Effector memory CD4-positive, alpha-beta T cell (primary cell): ENCODE measurements at places on chromosomes 13 and 19.

DNA sequence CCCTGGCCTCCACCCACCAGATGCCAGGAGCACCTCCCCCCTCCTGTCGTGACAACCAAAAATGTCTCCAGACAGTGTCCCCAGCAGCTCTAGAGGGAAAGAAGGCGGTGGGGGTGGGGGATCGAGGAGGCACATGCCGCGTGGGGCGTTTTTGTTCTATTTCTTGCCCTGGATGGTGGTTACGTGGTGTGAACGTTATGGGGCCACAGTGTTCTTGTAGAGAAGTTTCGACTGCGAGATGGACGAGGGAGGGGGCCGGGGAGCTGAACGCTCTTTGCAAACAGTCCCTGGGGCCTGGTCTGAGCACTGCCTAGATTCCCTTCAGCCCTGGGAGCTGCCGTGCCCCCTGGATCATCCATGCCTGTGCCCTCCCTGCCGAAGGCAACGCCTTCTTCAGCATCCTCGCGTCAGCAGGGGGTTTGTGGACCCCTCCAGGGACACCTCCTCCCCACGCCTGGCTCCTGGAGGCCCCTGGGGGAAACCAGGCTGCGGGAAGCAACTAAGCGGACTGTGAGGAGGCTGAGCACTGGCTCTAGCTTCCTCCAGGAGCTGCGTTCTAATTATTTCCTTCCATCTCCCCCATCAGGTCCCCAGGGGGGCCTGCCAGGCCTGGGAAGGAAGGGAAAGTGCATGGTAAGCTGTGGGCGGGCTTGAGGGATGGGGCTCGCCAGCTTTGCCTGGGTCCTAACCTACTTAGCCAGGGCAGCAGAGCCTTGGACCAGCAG lies 131.5 kb downstream of the IER2 start:
- no peak for DNase-seq
- H3K27me3 ChIP-seq, result no peaks in the 10 kb centered on the region
- no peak overlapping the region for H3K27ac ChIP-seq

- DNase-seq, result no peak
- H3K27me3 ChIP-seq, result no peaks in the 10 kb centered on the region
- H3K4me3 ChIP-seq, result no peak overlapping the region
- no peak overlapping the region for H3K27ac ChIP-seq
Observed at GRCh38 chr13:71902676-71903075, 35.7 kb upstream of the DACH1 start.

- no peaks in the 10 kb centered on the region for H3K4me1 ChIP-seq
- H3K36me3 ChIP-seq, result no peaks in the 10 kb centered on the region
- no peak overlapping the region for H3K27ac ChIP-seq
Observed at GRCh38 chr19:15187026-15188007, 13.5 kb downstream of the NOTCH3 start.

DNA sequence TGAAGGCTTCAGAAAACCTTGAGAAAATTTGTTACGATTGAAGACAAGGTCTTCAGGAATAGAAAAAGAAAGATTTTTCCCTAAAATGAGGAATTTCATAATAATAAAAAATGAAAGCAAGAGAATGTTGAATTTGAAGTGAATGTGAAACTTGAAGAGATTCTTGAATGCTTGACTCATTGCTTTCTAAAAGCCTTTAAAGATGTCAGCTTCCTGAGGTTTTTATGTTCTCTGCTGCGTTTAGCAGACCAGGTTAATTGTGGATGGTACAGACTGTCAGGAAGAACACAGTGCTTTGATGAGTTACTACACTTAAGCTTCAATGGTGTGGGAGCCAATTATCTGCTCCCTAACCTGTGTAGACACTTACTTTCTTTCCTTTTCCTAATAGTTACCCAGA lies 96.3 kb upstream of the FNDC3A start:
- H3K36me3 ChIP-seq, result no peaks in the 10 kb centered on the region
- H3K27ac ChIP-seq, result no peak overlapping the region
- DNase-seq, result no peak
- H3K4me1 ChIP-seq, result no peaks in the 10 kb centered on the region

- no peaks in the 10 kb centered on the region for H3K27me3 ChIP-seq
- H3K4me3 ChIP-seq, result no peak within 1 kb of the TSS
- peaks cover 21% of the 10 kb centered on the region for H3K36me3 ChIP-seq
Observed at GRCh38 chr13:50015258-50015657, at the start of gene KCNRG. Gene KCNRG (plus strand): TSS chr13:50015444. CDS start chr13:50015494, 50 bp downstream.

- no peak for DNase-seq
- no peaks in the 10 kb centered on the region for H3K27me3 ChIP-seq
- H3K36me3 ChIP-seq, result peaks cover 41% of the 10 kb centered on the region
- H3K4me3 ChIP-seq, result no peak overlapping the region
- H3K27ac ChIP-seq, result no peak overlapping the region
- H3K4me1 ChIP-seq, result peaks cover 38% of the 10 kb centered on the region
Observed at GRCh38 chr19:48967346-48968178, 2.5 kb downstream of the FTL start.

DNA sequence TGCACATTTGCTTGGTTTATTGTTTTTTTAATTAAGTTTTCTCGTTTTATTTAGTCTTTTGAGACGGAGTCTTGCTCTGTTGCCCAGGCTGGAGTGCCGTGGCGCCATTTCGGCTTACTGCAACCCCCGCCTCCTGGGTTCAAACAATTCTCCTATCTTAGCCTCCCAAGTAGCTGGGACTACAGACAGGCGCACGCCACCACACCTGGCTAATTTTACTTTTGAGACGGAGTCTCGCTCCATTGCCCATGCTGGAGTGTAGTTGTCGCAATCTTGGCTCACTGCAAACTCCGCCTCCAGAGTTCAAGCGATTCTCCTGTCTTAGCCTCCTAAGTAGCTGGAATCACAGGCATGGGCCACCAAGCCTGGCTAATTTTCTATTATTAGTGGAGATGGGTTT lies 1.3 kb downstream of the RPS9 start:
- peaks cover 32% of the 10 kb centered on the region for H3K4me1 ChIP-seq
- peak overlapping the region; percentile 94 for H3K27ac ChIP-seq
- peak overlapping the region; percentile 84 for H3K4me3 ChIP-seq
- DNase-seq, result no peak
- H3K27me3 ChIP-seq, result no peaks in the 10 kb centered on the region

DNA sequence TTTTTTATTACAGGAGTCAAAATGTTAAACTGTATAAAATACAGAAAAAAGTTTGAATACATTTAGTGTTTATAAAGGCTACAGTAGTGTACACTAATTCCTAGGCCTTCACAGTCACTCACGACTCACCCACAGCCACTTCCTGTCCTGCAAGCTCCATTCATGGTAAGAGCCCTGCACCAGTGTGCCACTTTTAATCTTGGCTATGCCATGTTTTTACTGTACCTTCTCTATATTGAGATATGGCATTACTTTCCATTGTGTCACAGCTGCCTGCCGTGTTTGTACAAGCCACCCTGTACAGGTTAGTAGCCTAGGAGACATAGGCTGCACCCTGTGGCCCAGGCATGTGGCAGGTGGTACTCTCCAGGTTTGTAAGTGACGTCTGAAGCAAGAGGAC lies 32.1 kb downstream of the C1QTNF9 start:
- no peak for DNase-seq
- no peaks in the 10 kb centered on the region for H3K4me1 ChIP-seq
- peaks cover 6% of the 10 kb centered on the region for H3K27me3 ChIP-seq
- no peak overlapping the region for H3K27ac ChIP-seq

DNA sequence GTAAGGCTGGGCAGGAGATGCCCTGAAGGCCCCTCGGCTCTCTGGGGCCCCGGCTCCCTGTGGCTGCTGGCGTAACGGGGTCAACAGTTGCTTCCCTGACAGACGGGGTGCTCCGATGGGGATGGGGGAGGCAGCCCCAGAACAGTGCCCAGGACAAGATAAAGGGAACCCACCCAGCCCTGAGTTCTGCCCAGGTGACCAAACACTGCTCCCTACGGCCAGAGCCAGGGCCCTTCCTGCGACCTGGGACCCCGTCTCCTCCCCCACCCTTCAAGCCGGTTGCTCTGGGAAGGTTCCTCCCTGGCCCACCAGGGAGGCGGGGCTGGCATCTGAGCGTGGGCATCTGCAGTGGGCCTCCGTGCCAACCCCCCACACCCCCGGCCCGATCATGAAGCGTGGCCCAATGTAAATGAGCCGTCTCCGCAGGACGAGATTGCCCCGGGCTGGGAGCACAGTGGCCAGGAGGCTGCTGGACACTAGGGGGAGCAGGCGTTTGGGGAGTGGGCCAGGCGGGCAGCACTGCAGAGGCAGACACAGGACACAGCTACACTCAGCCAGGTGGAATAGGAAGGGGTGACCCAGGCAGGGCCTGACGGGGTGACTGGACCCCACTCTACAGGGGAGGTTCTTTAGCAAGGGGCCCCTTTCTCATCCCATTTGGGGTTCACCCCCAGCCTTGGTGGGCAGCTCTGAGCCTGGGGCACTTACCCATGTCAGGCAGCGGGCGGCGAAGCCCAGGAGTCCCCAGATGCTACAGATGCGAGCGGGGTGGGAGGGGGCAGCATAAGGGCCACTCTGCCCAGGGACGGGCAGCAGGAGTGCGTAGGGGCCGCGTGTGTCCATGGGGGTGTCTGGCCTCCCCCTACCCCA lies 1.2 kb upstream of the NKPD1 start:
- no peaks in the 10 kb centered on the region for H3K27me3 ChIP-seq
- no peak overlapping the region for H3K4me3 ChIP-seq
- H3K36me3 ChIP-seq, result no peaks in the 10 kb centered on the region
- DNase-seq, result no peak
- no peak overlapping the region for H3K27ac ChIP-seq

DNA sequence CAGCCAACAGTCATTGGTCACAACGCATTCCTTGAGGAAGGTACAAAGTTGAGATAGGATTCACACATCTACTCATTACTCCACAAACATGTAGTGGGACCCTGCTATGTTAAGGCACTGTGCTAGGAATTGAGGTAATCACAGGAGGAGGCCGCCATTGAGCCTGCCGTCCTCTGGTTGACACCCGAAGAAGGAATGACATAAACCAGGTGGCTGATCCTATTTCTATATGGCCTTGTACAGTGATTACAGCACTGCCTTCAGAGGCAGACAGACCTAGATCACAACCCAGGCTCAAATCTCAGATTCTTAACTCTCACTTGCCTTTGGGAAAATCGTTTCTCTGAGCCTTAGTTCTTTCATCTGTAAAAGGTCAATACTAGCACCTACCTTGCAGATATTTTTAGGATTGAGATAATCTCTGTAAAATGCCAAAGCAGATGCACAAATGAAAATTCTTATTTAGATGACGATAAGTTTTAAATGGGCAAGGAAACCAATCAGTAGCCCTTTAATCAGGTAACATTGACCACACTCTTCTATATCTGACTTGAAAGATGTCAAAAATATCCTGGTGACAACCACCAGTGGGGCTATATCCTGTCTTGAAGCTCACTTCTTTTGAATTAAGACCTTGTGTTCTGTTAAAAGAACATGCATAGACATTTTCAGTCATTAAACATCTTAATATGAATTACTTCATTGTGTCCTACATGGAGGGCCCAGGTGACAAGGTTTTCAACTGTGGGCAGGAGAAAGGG lies 251.6 kb downstream of the KCTD12 start:
- no peak overlapping the region for H3K27ac ChIP-seq
- no peaks in the 10 kb centered on the region for H3K4me1 ChIP-seq
- H3K4me3 ChIP-seq, result no peak overlapping the region
- no peaks in the 10 kb centered on the region for H3K36me3 ChIP-seq

- H3K27ac ChIP-seq, result no peak overlapping the region
- H3K4me1 ChIP-seq, result no peaks in the 10 kb centered on the region
- no peaks in the 10 kb centered on the region for H3K27me3 ChIP-seq
- H3K4me3 ChIP-seq, result no peak overlapping the region
- DNase-seq, result no peak
- no peaks in the 10 kb centered on the region for H3K36me3 ChIP-seq
Observed at GRCh38 chr13:59641817-59642216, 521.9 kb downstream of the DIAPH3 start.

DNA sequence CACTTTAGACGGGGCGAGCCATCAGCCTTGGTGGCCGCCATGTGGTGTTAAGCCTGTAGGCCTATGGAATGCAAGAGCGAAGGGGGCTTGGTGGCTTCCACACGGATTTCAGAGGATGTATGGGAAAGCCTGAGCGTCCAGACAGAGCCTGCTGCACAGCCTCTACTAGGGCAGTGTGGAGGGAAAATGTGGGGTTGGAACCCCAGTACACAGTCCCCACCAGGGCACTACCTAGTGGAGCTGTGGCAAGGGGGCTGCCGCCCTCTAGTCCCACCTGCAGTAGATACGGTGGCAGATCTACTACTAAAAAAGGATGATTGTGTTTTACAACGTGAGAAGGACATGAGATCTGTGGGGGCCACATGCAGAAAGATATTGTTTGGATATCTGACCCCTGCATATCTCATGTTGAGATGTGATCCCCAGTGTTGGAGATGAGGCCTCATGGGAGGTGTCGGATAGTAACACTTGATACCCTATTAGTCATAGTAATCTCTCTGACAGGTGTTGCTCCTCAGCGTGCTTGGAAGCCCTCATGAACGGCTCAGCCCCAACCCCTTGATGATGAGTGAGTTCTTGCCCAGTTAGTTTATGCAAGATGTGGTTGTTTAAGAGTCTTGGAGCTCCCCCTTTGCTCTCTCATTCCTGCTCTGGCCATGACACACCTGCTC lies 45.6 kb downstream of the LHFPL6 start:
- DNase-seq, result no peak
- no peak overlapping the region for H3K27ac ChIP-seq

GRCh38 chr13:97242755-97243497 lies 20.8 kb downstream of the MBNL2 start:
- no peak for DNase-seq
- H3K4me3 ChIP-seq, result no peak overlapping the region
- H3K27me3 ChIP-seq, result no peaks in the 10 kb centered on the region
- H3K4me1 ChIP-seq, result no peaks in the 10 kb centered on the region
- H3K36me3 ChIP-seq, result no peaks in the 10 kb centered on the region

GRCh38 chr13:71877256-71877653 lies 10.3 kb upstream of the DACH1 start:
- no peaks in the 10 kb centered on the region for H3K36me3 ChIP-seq
- H3K4me3 ChIP-seq, result no peak overlapping the region
- DNase-seq, result no peak
- no peaks in the 10 kb centered on the region for H3K27me3 ChIP-seq

DNA sequence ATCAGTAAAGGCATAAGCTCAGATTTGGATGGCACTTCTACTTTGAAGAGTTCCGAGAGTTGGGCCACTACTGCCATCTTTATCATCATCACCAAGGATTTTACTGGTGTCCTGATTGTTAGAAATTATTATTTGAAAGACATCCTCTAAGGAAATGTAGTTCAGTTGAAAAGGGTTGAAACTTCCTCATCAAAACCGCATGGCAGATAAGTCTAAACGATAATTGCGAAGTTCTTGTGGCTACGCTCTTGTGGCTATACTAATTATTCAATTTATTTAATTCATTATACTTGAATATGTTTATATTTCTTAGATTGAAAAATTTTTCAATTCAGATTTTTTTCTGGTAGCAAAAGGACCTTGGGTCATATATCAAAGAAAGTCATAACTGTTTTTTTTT lies 22.4 kb downstream of the TNFRSF19 start:
- H3K4me3 ChIP-seq, result no peak overlapping the region
- H3K27me3 ChIP-seq, result peaks cover 3% of the 10 kb centered on the region
- no peak overlapping the region for H3K27ac ChIP-seq
- no peak for DNase-seq

- DNase-seq, result no peak
- H3K4me3 ChIP-seq, result no peak overlapping the region
- no peaks in the 10 kb centered on the region for H3K27me3 ChIP-seq
- H3K27ac ChIP-seq, result no peak overlapping the region
- H3K4me1 ChIP-seq, result peaks cover 5% of the 10 kb centered on the region
Observed at GRCh38 chr13:29598321-29598720, 2.8 kb upstream of the SLC7A1 start.

GRCh38 chr13:97385854-97386253 lies 48.1 kb upstream of the RAP2A start:
- no peaks in the 10 kb centered on the region for H3K4me1 ChIP-seq
- no peaks in the 10 kb centered on the region for H3K36me3 ChIP-seq
- H3K27me3 ChIP-seq, result no peaks in the 10 kb centered on the region
- H3K27ac ChIP-seq, result no peak overlapping the region

GRCh38 chr19:52142001-52142595 lies 2.4 kb upstream of the ZNF616 start:
- no peak overlapping the region for H3K27ac ChIP-seq
- H3K4me3 ChIP-seq, result no peak overlapping the region
- DNase-seq, result no peak
- H3K4me1 ChIP-seq, result peaks cover 11% of the 10 kb centered on the region
